Bone marrow (tissue), 2 donors: ENCODE measurements at places on chromosomes 7 and 10.

GRCh38 chr10:122280156-122280555 is 9.1 kb downstream of the BTBD16 start:
- DNase-seq: no peak

- no peak for DNase-seq
Measured at GRCh38 chr7:41536873-41537665, 165.8 kb downstream of the INHBA start.

DNA sequence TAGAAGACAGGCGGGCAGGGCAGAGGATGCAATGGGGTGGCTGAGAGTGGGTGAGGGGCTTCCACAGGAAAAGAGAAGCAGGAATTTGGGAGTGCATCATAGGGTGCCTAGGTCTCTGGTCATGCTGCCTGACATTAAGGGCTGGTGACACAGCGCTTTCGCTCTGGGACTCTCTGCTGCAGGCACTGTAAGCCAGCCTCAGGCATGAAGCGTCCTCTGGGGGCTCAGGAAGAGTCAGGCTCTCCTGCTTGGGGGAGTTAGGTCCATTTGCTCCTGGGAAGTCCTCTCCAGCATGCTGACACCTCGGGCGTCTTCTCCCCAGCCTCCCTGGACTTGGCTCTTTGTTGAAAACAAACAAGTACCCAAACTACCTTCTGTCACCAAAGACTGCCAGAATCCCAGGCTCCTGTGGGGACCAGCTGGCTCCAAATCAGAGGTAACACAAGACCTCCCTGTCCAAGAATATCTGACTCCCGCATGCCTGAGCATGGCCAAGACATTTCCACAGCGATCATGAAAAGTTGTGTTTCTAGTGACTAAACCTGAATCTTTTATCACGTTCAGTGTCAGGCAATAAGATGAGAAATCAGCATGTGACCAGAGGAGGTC is 55.4 kb downstream of the GPR26 start:
- DNase-seq: no peak

- DNase-seq: no peak
Measured at GRCh38 chr7:50684011-50684712, 98.5 kb downstream of the GRB10 start.

- peak; percentile 73 for DNase-seq
Measured at GRCh38 chr7:102122026-102122425, 164.6 kb upstream of the SH2B2 start.

- no peak for DNase-seq
Measured at GRCh38 chr7:514651-515598, 4.7 kb downstream of the PDGFA start.

DNA sequence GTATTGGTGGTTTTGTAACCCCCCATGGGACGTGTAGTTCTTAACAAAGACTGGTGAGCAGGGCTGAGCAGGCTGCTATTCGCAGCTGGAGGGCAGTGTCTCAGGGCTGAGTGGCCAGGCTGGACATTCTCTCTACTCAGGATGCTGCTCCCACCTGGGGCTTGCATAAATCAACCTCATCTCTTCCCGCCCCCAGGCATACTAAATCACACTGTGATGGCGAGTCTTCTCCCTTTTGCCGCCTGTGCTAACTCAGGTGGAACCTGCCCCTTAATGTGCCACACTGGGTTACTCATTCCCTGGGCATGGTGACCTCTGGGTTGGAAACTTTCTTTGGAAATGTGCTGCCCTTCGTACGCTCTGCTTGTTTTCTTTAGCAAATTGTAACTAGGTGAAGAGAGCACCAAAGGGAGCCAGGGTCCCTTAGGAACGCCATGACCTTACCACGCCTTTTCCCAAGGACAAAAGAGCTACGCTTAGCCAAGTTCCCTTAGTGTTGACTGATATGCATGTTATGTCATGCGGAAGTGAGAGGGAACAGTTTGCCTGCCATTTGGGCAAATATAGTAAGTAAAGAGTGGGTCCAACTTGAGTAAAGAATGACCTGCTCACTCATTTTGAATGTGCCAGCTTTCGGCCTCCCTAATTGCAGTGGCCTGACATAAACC is 40.4 kb upstream of the COBL start:
- DNase-seq: no peak

GRCh38 chr7:102059524-102059923 is 227.1 kb upstream of the SH2B2 start:
- no peak for DNase-seq

DNA sequence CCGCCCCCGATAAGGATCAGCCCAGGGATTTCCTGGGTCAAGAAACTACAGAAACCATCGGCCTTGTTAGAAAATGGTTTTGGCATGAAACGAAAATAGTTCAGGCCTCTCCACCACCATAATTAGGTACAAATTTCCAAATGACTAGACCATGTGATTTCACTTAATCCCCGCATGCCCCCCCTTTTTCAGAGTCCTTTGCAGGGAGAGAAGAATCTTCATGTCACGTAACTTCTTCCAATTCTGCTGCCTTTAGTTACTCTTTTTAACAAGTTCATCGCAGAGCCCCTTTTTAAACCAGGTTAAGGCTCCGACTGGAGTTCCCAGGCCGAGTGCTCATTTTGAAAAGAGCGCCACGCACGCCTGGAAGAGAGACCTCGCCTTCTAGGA is 3.4 kb downstream of the PDGFA start:
- no peak for DNase-seq

DNA sequence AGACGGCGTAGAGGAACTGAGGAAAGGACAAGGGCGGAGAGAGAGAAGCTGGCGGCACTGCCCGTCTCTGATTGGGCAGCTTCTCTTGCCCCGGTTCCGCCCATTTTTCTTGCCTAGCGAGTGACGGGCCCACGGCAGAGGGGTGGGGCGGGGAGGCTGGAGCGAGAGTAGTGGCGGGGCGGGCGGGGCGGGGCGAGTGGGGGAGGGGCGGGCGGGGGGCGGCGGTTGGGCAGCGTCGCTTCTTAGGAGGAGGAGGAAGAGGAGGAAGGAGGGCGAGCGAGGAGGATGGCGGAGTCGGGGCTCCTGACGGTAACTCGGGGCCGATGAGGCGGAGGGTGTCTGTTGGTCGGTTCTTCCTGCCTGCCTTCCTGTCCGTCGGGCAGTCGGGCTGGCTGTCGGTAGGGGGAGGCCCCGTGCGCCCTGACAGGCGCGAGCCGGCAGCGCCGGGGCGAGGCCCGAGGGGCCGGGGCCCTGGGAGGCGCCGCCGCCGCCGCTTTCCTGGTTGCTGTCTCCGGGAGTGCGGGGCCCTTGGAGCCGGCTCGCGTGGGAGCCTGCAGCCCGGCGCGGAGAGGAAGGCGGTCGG is at the start of gene SHOC2:
Gene SHOC2, plus strand, starts transcription at position 256 of the 583 bp plus-strand sequence. CDS start 44,755 bp downstream, outside the sequence.
- DNase-seq: peak; percentile 88

DNA sequence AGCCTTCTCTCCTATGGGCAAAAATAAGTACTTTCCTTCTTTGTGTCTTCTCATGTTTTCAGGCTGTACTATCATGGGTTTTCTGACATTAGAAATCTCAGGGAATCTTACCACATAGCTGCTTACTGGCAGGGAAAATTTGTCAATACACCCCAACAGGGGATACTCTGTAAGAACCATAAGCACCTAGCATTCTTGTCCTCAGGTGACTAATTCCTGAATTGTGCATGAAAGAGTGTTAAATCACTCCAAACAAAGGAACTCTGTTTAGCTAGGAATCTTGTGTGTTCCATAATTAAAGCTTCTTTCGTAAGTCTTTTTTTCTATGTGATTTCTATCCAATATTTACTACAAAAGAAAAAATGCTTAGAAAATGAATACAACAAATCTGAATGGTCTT is 206.7 kb upstream of the POT1 start:
- no peak for DNase-seq

DNA sequence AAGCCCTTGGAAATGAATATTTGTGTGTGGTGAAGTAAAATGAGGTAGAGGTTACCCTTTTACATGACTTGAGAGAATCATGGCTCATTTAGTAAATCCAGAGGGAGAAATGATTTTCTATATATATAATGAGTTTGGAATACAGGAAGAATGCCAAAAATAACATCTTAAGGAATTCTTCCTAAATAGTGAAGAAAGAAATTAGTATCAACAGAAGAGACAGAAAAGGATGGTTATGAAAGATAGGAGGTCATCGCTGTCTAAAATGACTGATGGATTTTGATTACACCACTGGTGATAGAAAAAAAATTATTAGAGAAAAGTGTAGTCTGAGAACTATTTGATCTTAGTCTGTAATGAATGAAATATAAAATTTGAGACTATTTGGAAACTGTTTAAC is 283.0 kb downstream of the ADK start:
- DNase-seq: no peak

- DNase-seq: no peak
Measured at GRCh38 chr7:95897557-95898251, 125.3 kb downstream of the DYNC1I1 start.

DNA sequence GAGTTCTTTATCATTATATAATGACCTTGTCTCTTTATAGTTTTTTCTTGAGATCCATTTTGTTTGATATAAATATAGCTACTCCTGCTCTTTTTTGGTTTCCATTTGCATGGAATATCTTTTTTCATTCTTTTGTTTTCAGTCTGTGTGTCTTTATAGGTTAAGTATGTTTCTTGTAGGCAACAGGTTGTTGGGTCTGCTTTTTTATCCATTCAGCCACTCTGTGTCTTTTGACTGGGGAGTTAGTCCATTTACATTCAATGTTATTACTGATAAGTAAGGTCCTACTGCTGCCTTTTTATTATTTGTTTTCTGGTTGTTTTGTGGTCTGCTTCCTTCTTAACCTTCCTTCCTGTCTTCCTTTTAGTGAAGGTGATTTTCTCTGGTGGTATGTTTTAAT is 21.1 kb downstream of the GALNT11 start:
- no peak for DNase-seq

DNA sequence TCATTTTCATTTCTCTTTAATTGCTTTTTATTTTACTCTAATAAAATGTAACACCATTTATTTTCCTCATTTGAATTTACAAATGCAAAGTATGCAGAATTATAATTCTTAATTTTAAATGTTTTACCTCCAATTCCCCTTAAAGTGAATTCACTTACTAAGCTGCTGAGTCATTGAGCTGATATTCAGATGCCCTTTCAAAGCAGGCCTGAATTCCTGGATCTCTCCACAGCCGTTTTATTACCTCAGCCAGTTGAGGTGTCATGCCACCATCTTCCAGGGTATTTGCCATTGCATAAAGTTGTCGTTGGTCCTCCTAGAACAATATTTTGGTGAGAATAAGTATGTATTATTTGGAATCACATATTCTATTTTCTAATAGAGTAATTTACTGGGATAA is 33.2 kb downstream of the GNAT3 start:
- DNase-seq: no peak

DNA sequence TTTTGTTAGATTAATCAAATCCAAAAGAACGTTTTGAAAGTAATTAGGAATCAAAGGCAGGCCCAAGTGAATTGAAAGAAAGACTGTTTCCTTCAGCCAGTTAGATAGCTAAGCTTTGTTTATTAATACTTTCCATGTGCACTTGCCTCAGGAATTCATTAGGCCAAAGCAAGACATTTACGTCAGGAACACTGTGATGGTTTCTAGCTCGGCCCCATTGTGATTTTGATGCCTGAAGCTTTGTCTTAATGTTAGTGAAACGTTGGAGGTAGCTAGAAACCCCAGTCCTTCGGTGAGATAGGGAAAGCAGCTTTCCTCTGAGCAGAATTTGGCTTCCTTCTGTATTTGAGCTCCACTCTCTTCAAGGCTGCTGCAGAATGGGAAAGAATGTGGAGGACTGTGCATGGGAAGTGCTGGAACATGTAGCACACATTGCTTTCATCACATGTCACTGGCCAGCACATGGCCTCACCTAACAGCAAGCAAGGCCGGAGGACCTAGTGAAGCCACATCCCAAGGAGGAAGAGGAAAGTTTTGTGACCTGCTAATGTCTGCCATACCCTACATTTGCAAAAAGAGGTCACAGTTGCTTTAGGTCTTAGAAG is 64.1 kb downstream of the PCGF5 start:
- no peak for DNase-seq

GRCh38 chr7:42080841-42081586 is 156.0 kb downstream of the GLI3 start:
- peak; percentile 51 for DNase-seq

DNA sequence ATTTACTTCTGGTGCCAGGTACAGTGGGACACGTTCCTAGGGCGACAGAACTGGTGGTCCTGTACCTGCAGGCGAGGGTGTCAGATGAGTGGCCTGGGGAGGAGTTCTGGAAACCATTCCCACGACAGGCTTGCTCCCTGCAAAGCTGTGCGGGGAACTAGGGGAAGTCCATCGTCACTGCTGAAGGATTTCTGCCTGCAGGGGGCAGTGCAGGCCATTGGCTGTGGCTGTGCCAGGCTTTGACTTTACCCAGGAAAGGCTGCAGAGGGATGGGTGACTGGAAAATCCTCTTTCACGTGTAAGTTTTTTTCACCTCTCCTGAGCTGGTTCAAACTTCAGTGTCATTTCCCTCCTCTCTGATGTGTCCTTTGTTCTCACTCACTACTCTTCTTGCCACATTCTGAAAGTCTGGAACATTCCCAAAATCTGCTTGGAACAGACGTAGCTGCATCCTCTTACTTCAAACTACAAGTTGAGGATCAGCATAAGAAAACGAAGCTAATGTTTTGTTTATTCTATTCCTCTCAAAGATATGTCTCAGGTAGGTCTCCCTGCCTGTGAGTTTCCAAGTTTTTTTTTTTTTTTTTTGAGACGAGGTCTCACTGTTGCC is 126.5 kb downstream of the SH2D4B start:
- peak; percentile 23 for DNase-seq

- no peak for DNase-seq
Measured at GRCh38 chr7:91557789-91558404, 293.7 kb downstream of the FZD1 start.

DNA sequence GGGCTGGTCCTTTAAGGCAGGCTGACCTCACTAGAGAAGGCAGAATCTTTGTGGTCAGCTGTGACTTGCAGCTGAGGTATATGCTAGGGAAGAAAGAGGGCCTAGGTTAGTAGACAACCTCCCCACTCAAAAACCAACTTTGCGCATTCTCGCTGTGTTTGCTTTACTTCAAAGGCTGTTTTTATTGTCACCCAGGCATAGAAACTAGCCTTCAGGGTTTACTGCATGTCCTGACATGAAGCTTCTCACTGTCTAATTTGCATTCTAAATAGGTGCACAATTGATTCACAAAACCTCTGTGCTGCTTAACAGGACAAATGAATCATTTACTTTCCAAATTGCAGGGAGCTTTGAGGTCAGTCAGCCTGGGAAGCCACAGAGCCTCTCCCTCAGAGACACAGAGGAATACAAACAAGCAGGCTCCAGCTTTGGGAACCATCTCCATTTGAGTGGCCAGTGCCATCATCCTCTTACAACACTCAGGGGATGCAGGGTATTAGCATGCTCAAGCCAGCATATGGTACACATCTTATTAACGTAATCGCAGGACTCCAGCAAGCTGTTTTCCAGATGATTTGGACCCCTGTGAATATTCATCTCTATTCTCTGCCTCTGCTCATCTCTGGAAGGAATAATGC is 596.4 kb upstream of the GHITM start:
- DNase-seq: no peak

DNA sequence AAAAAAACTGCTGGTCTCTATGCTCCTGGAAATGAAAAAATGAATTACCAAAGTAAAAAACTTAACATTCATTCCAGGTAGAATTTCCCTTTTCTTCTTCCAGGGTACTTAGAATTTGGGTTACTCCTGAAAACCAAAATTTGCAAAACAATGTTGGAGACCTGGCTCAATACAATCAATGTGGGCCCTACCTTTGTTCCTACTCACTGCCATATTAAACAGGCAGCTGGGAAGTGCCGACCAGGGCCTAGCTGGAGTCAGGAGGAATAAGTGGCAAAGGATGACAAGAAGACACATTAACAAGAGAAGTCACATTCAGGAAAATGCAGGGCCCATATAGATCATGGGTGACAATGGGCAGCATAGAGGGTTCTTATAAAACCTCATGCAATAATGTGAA is 6.4 kb upstream of the AGK start:
- DNase-seq: no peak

- no peak for DNase-seq
Measured at GRCh38 chr10:14146025-14146424, 184.7 kb downstream of the FRMD4A start.
